CD4-positive, alpha-beta T cell (primary cell): ENCODE measurements at places on chromosomes 7 and 10. TPM values are rescaled to one million over a fixed set of nuclear protein-coding genes. Genes with fewer than 3 reads are reported as not detected.

The OR13A1 gene
- not detected for total RNA-seq

The JAKMIP3 gene
- 0.28 TPM for total RNA-seq

DNA sequence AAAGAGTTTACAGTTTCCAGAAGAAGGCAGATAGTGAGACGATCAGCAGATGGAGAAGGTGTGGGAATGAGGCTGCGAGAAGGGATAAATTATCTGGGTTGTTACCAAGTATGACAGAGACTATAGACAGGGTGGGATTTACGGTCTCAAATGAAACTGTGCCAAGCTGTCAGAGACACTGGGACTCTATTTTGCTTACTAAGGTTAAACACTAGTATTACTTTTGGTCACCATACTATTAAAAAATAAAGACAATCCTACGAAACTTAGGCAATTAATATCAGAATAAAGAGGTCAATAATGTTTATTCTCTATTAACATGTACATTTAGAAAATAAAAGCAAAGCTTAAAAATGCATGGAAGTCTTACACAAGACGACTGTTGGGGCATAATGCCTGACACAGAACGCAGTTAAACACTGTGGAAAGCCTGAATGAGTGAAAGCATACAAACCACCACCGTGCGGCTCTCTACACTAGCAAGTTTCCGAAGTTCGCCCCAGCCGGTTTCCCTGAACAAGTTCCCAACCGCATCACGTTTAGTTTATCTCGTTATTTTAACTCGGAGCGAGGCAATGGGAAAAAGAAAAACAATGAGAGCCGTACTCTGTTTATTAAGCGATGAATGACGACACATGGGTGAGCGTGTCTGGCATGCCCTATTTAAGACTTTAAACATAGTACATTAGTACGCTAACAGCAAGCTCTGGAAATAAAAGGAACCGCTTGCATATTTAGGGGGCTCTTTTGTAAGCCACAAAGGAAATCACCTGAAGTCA, 909 bp upstream of the CC2D2B start:
- peak overlapping the region; percentile 83 for H3K4me3 ChIP-seq
- peak overlapping the region; percentile 14 for H3K27ac ChIP-seq
- DNase-seq: peak; percentile 2

DNA sequence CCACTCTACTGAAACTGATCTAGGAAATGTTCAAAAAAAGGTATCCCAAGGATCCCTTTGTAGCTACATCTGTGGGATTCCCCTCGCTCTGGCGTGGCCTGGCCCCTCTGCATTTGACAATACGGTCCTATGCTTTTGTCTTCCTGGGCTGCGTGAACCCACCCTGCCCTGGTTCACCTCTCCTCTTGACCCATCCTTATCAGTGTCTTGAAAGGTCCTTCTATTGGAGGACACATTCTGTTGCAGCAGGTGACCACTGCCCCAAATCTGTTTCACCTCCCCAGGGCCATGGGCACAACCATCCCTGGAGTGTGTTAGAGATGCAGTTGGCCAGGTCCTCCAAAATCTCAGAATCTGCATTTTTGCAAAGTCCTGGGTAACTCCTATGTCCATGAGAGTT, 100.8 kb downstream of the EGFR start:
- no peaks in the 10 kb centered on the region for H3K36me3 ChIP-seq
- no peak overlapping the region for H3K27ac ChIP-seq
- no peak for DNase-seq
- no peaks in the 10 kb centered on the region for H3K4me1 ChIP-seq

The CNPY4 gene
- 22.5 TPM for total RNA-seq

GRCh38 chr7:80999100-80999499, 80.2 kb upstream of the SEMA3C start:
- H3K27me3 ChIP-seq: no peaks in the 10 kb centered on the region
- DNase-seq: no peak
- no peaks in the 10 kb centered on the region for H3K36me3 ChIP-seq
- no peaks in the 10 kb centered on the region for H3K4me1 ChIP-seq

DNA sequence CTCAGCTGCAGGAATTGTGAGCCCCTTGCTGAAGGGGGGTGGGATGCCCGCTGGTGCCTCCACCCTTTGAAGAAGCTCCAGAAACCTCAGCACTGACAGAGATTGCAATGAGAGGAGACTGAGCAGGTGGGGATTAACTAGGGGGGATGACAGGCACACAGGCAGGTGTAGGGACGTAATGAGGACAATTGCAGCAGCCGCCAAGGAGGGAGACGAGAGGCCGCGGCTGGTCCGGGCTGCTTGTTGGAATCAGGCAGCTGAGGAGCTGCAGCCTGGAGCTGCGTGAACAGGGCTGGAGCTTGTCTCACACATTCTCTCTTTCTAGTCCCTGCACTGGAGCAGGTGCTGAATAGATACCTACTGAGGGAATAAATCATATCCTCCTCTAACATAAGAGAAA, 122.0 kb upstream of the TCERG1L start:
- no peaks in the 10 kb centered on the region for H3K4me1 ChIP-seq
- no peaks in the 10 kb centered on the region for H3K36me3 ChIP-seq
- no peak for DNase-seq
- H3K27me3 ChIP-seq: peaks cover 3% of the 10 kb centered on the region

DNA sequence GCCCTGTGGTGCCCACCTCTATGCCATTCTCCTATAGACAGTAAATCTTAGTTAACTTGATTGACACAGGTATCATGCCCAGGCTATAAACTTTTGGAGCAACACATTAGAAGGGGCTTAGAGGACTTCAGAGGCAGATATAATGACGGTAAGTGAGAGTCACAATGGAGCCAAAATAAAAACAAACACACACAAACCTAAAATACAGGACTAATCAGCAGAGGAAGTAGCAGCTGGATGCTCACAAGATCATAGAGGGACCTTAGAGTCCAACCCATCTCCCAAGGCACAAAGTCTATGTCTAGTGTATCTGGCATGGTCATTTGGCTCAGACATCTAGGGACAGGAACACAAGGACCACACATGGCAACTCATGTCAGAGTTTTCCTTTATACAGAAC, 12.3 kb downstream of the SLC13A4 start:
- no peak for DNase-seq
- H3K36me3 ChIP-seq: no peaks in the 10 kb centered on the region
- H3K4me3 ChIP-seq: no peak overlapping the region
- H3K27me3 ChIP-seq: no peaks in the 10 kb centered on the region

GRCh38 chr7:38245409-38245977, 27.9 kb downstream of the TARP start:
- H3K36me3 ChIP-seq: peaks cover 17% of the 10 kb centered on the region
- no peak overlapping the region for H3K4me3 ChIP-seq
- H3K4me1 ChIP-seq: no peaks in the 10 kb centered on the region
- DNase-seq: no peak
- no peaks in the 10 kb centered on the region for H3K27me3 ChIP-seq

The WIPF3 gene
- total RNA-seq: not detected

The GATA3 gene
- total RNA-seq: 141 TPM

The LGI1 gene
- total RNA-seq: not detected
